ENCODE measurements at places on chromosomes 7 and 10. TPM values are rescaled to one million over a fixed set of nuclear protein-coding genes. Genes with fewer than 3 reads are reported as not detected.

The TMEM176B gene
- not detected for total RNA-seq

The TRPV6 gene
- total RNA-seq: not detected

The NEBL gene
- total RNA-seq: not detected

The ATOH7 gene
- not detected for total RNA-seq

The ASZ1 gene
- not detected for total RNA-seq

The GOLGA7B gene
- total RNA-seq: 0.03 TPM

The RHOBTB1 gene
- total RNA-seq: 15.8 TPM

The GSTO1 gene
- 69.3 TPM for total RNA-seq

The ANKRD22 gene
- not detected for total RNA-seq

The ATAD1 gene
- 34.9 TPM for total RNA-seq

The PON2 gene
- 65.0 TPM for total RNA-seq

The CRYGN gene
- not detected for total RNA-seq

The REEP3 gene
- total RNA-seq: 85.4 TPM

The ADAMTS14 gene
- 2.5 TPM for total RNA-seq

The SAMD9L gene
- total RNA-seq: 14.1 TPM

The MSS51 gene
- 2.1 TPM for total RNA-seq

The OR2A5 gene
- not detected for total RNA-seq

The GPR85 gene
- total RNA-seq: 1.3 TPM

The ZSCAN25 gene
- 12.9 TPM for total RNA-seq

The TLL2 gene
- total RNA-seq: 0.13 TPM

The GCC1 gene
- total RNA-seq: 21.7 TPM

The NEURL1 gene
- under 0.01 TPM for total RNA-seq
